ENCODE measurements at places on chromosomes 3 and 15.

GRCh38 chr3:45529697-45530096 is 64.9 kb upstream of the LIMD1 start:
- no peak for DNase-seq

DNA sequence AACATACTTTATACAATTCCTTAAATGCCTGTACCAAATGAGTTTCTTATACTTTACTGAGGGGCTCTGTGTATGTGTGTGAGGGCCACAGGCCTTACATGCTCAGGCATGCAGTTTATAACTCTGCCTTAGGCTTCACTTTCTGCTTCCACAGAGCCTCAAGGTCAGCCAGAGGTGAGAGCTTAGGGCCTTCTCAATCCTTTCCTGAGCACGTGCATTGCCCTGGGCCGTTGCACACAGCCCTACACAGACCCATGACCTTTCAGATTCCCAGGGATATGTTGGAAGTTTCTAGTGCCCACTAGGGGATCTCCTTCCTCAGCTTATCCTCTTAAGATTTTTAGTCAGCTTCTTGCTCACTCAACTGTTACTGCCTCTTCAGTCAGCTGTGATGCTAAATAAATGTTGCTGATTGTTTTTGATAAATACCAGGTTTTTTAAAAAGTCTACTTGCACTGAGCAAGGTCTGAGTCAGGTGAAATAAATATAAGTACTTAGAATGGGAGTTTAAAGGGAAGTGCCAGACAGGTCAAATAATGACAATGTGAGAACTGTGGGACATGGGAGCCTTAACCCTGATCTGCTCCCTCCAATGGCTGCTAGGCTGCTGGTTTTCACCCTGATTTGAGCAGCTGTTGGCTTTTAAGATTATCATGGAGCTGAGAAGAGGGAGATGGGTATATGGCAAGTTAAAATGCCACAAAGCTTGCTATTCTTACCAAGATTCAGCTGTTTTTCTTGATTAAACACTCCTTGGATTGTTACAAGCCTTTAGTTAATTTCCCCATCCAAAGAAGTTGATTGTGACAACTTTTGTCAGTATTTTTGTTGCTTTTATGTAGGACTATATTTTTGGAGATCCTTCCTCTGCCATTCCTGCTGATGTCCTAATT is 169.5 kb downstream of the PLD1 start:
- no peak for DNase-seq

DNA sequence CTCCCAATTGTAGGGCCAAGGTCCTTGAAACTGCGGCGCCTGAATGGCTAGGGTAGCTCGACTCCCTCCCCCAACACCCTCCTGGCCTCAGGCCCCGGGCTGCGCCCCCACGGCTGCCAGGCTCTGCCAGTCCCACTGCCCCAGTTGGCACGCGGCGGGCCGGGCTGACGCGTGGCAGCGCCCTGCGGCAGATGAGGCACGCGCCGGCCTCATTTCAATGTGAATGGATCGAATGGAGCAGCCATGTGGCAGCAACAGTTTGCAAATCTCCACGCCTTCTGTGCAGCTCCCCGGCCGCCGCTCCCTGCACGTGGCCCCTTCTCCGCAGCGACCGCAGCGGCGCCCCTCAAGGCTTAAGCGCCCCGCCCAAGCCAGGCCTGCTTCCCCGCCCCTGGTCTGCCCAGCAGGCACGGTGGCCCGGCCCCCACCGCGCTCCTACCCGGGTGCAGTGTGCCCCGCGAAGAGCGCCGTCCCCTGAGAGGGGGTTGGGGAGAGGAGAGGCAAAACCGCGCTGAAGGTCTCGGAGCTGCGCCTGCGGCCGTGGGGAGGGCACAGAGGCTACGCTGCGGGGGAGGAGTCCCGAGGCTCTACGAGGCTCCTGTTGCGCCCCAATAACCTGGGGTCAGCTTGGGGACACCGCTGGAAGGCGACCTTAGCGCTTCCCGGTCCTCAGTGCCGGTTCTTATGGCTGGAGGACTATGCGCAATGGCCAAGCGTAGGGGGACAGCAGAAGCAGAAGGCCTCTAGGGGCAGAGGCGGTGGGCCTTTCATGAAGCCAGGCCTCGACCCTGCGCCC is 3.1 kb upstream of the DLL4 start:
- no peak for DNase-seq

GRCh38 chr15:65914386-65914785 is 45.1 kb downstream of the RAB11A start:
- DNase-seq, result no peak

- no peak for DNase-seq
Measured at GRCh38 chr3:123297627-123297899, 95.8 kb downstream of the SEC22A start.

DNA sequence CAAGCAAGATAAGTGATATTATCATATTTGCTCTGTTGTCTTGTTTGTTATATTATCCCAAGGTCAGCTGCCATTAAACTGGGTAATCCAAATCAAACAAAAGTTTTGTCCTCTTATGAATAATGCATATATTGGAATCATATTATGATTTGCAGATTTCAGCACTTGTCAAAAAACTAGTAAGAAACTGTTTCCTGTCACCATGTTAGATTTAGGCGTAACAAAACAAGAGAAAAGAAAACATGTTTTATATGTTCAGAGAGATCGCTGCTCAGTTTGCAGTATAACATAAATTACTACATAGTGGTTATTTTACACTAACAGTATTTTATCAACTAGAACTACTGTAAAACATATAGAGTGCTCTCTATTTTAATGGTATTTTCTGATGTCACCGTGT is 123.4 kb upstream of the ICE2 start:
- no peak for DNase-seq

All from Peyer's patch (tissue), 4 donors.